Smooth muscle cell of bladder (primary cell): ENCODE measurements at places on chromosomes 5 and 9. TPM values are rescaled to one million over a fixed set of nuclear protein-coding genes. Genes with fewer than 3 reads are reported as not detected.

RMI1 gene
- total RNA-seq, result 3.2 and 3.8 TPM in 2 replicates

ARHGEF39 gene
- 0.09 and 0.28 TPM in 2 replicates for total RNA-seq

CDO1 gene
- 2.6 and 7.7 TPM in 2 replicates for total RNA-seq

CCDC112 gene
- total RNA-seq, result 3.1 and 4.1 TPM in 2 replicates

TAF11L5 gene
- not detected in 2 replicates for total RNA-seq

MCC gene
- 64.7 and 91.6 TPM in 2 replicates for total RNA-seq

ACTBL2 gene
- 1.1 and 3.0 TPM in 2 replicates for total RNA-seq

UTP15 gene
- total RNA-seq, result 14.5 and 18.9 TPM in 2 replicates

CBY3 gene
- not detected in 2 replicates for total RNA-seq

PTPRD gene
- 3.8 and 6.9 TPM in 2 replicates for total RNA-seq

RECK gene
- total RNA-seq, result 47.4 and 67.4 TPM in 2 replicates

COL15A1 gene
- total RNA-seq, result 164 and 267 TPM in 2 replicates

SLC2A8 gene
- 7.4 and 8.4 TPM in 2 replicates for total RNA-seq

MAMDC2 gene
- 1.1 and 3.0 TPM in 2 replicates for total RNA-seq

TAL2 gene
- total RNA-seq, result not detected in 2 replicates

PMPCA gene
- 35.4 and 47.1 TPM in 2 replicates for total RNA-seq

TMEM171 gene
- total RNA-seq, result 0.46 and 1.1 TPM in 2 replicates

SLC6A3 gene
- total RNA-seq, result under 0.01 TPM in 1 of 2 replicates, not detected in the other

TOR1A gene
- total RNA-seq, result 22.0 and 33.2 TPM in 2 replicates

PCDHA11 gene
- under 0.01 and 0.65 TPM in 2 replicates for total RNA-seq

PHF24 gene
- under 0.01 TPM in 1 of 2 replicates, not detected in the other for total RNA-seq

FLT4 gene
- under 0.01 and 0.37 TPM in 2 replicates for total RNA-seq

CCDC180 gene
- total RNA-seq, result 1.7 TPM in 2 replicates

PCDHGA3 gene
- total RNA-seq, result 0.85 and 1.4 TPM in 2 replicates

FOXD4L6 gene
- under 0.01 and 0.09 TPM in 2 replicates for total RNA-seq

WWC1 gene
- total RNA-seq, result 1.7 and 1.8 TPM in 2 replicates

CMBL gene
- 9.4 and 11.2 TPM in 2 replicates for total RNA-seq

TSLP gene
- 3.4 and 3.8 TPM in 2 replicates for total RNA-seq
